ENCODE measurements at places on chromosomes 12 and 14. TPM values are rescaled to one million over a fixed set of nuclear protein-coding genes. Genes with fewer than 3 reads are reported as not detected.

SLC8A3 gene
- total RNA-seq = 0.27 TPM

NOVA1 gene
- 6.2 TPM for total RNA-seq

GPR132 gene
- not detected for total RNA-seq

IQSEC3 gene
- not detected for total RNA-seq

EGLN3 gene
- total RNA-seq = 4.9 TPM

CACNA1C gene
- not detected for total RNA-seq

LHX5 gene
- not detected for total RNA-seq

NTF3 gene
- total RNA-seq = not detected

ALDH2 gene
- total RNA-seq = 47.1 TPM

CACNA2D4 gene
- 0.43 TPM for total RNA-seq

PTPN6 gene
- total RNA-seq = not detected

GPX2 gene
- not detected for total RNA-seq

RHOJ gene
- total RNA-seq = 241 TPM

HOXC4 gene
- not detected for total RNA-seq

SPRING1 gene
- 47.5 TPM for total RNA-seq

SRRM4 gene
- not detected for total RNA-seq

RNASE4 gene
- 7.4 TPM for total RNA-seq

SINHCAF gene
- total RNA-seq = 122 TPM

SYNDIG1L gene
- not detected for total RNA-seq

ITGB7 gene
- total RNA-seq = not detected

TMEM253 gene
- not detected for total RNA-seq

KRT78 gene
- total RNA-seq = not detected

RAD51B gene
- total RNA-seq = 26.6 TPM

RAD9B gene
- 0.36 TPM for total RNA-seq

ABHD12B gene
- total RNA-seq = not detected

SERPINA10 gene
- total RNA-seq = not detected

CYP27B1 gene
- total RNA-seq = 0.80 TPM

OR4E1 gene
- not detected for total RNA-seq

HOXC13 gene
- total RNA-seq = not detected

RHEBL1 gene
- 0.66 TPM for total RNA-seq

PPM1H gene
- 2.0 TPM for total RNA-seq

ERH gene
- 156 TPM for total RNA-seq

STAC3 gene
- not detected for total RNA-seq

TESPA1 gene
- total RNA-seq = not detected

ABCC9 gene
- total RNA-seq = 0.07 TPM

SLC10A1 gene
- not detected for total RNA-seq

PZP gene
- total RNA-seq = 0.93 TPM

BCL11B gene
- total RNA-seq = 0.27 TPM

AVPR1A gene
- not detected for total RNA-seq

ULK1 gene
- 8.8 TPM for total RNA-seq

UNC79 gene
- total RNA-seq = under 0.01 TPM

BRAP gene
- total RNA-seq = 24.3 TPM

PRPH gene
- total RNA-seq = 0.14 TPM

NR1H4 gene
- total RNA-seq = not detected

ACAD10 gene
- total RNA-seq = 14.9 TPM

CAPZA3 gene
- total RNA-seq = not detected

RNF212B gene
- not detected for total RNA-seq

PRKD1 gene
- 10.8 TPM for total RNA-seq

TCL1B gene
- not detected for total RNA-seq

DACT1 gene
- total RNA-seq = 1.5 TPM
